ENCODE measurements at places on chromosomes 3 and 15. TPM values are rescaled to one million over a fixed set of nuclear protein-coding genes. Genes with fewer than 3 reads are reported as not detected.

DNA sequence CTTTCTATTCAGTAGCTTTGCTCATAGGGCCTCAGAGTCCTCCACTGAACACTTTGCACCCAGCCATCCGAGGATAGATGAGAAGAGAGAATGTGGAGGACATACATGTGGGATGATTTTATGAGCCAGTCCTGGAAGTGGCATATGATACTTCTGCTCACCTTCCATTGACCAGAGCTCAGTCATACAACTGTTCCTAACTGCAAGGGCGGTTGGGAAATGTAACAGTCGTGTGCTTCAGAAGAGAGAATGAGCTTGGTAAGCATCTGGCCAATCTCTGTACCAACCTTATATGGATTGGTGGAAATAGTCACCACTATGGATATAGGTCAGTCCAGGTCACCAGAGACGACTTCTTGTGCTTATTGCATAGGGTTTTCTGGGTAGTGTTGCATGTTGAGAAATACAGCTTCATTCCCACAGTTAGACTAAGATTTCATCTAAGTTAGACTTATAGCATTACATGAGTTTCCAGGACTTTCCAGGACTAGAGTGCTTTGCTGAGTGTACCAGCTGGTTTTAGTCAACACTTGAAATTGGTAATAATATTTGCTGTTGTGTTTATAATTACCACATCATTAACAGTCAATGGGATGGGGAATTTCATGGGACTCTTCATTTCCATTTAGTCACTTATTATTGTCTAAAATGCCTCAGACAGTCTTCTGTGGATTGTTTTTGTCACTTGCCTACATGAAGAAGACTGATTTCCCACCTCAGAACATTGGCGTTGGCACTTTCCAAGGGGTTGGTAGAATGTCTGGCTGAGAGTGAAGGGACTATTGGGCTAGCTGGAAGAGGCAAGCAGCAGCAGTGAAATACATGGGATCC, 214.5 kb upstream of the ROPN1 start:
- no peaks in the 10 kb centered on the region for H3K4me1 ChIP-seq
- no peaks in the 10 kb centered on the region for H3K36me3 ChIP-seq
- DNase-seq: no peak
- H3K27me3 ChIP-seq: peaks cover 3% of the 10 kb centered on the region
- H3K4me3 ChIP-seq: no peak overlapping the region

GRCh38 chr3:68458581-68458980, 473.8 kb downstream of the TAFA4 start:
- H3K27ac ChIP-seq: no peak overlapping the region
- H3K36me3 ChIP-seq: no peaks in the 10 kb centered on the region
- H3K4me1 ChIP-seq: no peaks in the 10 kb centered on the region
- H3K4me3 ChIP-seq: no peak overlapping the region
- no peak for DNase-seq

GRCh38 chr15:51738553-51738952, 1.1 kb upstream of the LYSMD2 start:
- H3K36me3 ChIP-seq: no peaks in the 10 kb centered on the region
- H3K27ac ChIP-seq: peak overlapping the region; percentile 71
- H3K4me3 ChIP-seq: no peak overlapping the region
- no peak for DNase-seq

NR2E3 gene
- total RNA-seq: not detected

GRCh38 chr15:60916679-60917460, 312.2 kb downstream of the RORA start:
- H3K36me3 ChIP-seq: no peaks in the 10 kb centered on the region
- H3K4me1 ChIP-seq: peaks cover 6% of the 10 kb centered on the region
- peak; percentile 91 for DNase-seq
- no peak overlapping the region for H3K27ac ChIP-seq
- no peak overlapping the region for H3K4me3 ChIP-seq
- H3K27me3 ChIP-seq: no peaks in the 10 kb centered on the region

DNA sequence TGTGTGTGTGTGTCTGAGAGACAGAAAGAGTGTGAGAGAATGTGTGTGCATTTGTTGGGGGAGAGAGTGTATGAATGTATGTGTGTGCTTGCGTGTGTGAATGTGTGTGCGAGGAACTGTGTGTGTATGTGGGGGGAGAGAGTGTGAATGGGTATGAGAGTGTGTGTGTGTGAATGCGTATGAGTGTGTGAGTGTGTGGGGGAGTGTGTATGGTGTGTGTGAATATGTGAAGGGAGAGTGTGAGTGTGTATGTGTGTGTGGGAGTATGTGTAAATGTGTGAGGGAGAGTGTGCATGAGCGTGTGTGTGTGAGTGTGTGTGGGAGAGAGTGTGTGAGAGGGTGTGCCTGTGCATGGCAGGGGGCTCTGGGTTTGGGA, 79.8 kb upstream of the ABHD17C start:
- no peaks in the 10 kb centered on the region for H3K4me1 ChIP-seq
- no peak overlapping the region for H3K4me3 ChIP-seq
- H3K36me3 ChIP-seq: no peaks in the 10 kb centered on the region
- H3K27me3 ChIP-seq: peaks cover 4% of the 10 kb centered on the region

- H3K27ac ChIP-seq: no peak overlapping the region
- DNase-seq: no peak
- no peaks in the 10 kb centered on the region for H3K27me3 ChIP-seq
- H3K36me3 ChIP-seq: peaks cover 6% of the 10 kb centered on the region
- H3K4me1 ChIP-seq: no peaks in the 10 kb centered on the region
These were observed 8.1 kb downstream of the RAD18 start for GRCh38 chr3:8954938-8955763.

DNA sequence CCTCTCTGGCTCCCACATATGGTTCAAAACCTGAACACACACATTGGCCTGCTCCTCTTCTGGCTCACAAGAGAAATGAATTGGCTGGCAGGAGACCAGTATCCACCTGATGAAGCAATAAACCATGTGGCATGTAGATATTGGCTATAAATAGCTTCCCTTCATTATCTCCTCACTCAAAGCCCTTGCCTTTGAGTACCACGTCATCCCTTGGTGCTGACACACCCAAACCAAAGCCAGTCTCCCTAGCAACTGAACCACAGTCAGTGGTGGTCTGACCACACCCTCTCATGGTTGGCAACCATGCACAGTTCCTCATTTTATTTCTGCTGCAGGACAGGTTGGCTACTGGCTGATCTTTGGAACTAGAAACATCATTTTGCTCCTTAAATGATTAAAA, 98.8 kb downstream of the ZNF621 start:
- no peaks in the 10 kb centered on the region for H3K27me3 ChIP-seq
- H3K4me3 ChIP-seq: no peak overlapping the region
- H3K27ac ChIP-seq: no peak overlapping the region

GRCh38 chr3:58994746-58995330, 55.0 kb downstream of the CFAP20DC start:
- H3K4me3 ChIP-seq: no peak overlapping the region
- no peaks in the 10 kb centered on the region for H3K27me3 ChIP-seq
- no peak overlapping the region for H3K27ac ChIP-seq
- no peaks in the 10 kb centered on the region for H3K4me1 ChIP-seq
- peak; percentile 21 for DNase-seq

DNA sequence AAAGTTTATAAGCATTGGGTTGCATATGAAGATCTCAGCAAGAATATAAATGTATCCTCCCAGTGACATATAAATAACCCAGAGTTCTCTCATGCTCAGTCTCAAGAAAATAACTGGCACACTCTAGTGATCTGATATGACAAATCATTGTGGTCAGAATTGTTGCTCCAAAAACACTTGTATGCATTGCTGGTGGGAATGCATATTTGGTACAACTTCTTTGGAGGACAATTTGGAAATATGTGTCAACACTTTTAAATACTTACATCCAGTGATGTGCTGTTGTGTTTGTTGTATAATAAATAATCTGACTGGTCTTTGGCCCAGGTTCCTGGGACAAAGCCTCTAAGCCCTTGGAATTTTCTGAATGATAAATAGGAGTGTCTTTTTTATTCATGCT, 66.7 kb upstream of the STT3B start:
- H3K36me3 ChIP-seq: no peaks in the 10 kb centered on the region
- no peaks in the 10 kb centered on the region for H3K27me3 ChIP-seq
- no peak overlapping the region for H3K27ac ChIP-seq
- no peak overlapping the region for H3K4me3 ChIP-seq
- H3K4me1 ChIP-seq: peaks cover 55% of the 10 kb centered on the region
- DNase-seq: no peak

RAP2B gene
- total RNA-seq: 17.8 TPM

GRCh38 chr3:37751967-37752648, 109.6 kb upstream of the CTDSPL start:
- H3K27ac ChIP-seq: no peak overlapping the region
- H3K27me3 ChIP-seq: no peaks in the 10 kb centered on the region
- no peak for DNase-seq
